ENCODE measurements at places on chromosomes 5 and 9. TPM values are rescaled to one million over a fixed set of nuclear protein-coding genes. Genes with fewer than 3 reads are reported as not detected.

DNA sequence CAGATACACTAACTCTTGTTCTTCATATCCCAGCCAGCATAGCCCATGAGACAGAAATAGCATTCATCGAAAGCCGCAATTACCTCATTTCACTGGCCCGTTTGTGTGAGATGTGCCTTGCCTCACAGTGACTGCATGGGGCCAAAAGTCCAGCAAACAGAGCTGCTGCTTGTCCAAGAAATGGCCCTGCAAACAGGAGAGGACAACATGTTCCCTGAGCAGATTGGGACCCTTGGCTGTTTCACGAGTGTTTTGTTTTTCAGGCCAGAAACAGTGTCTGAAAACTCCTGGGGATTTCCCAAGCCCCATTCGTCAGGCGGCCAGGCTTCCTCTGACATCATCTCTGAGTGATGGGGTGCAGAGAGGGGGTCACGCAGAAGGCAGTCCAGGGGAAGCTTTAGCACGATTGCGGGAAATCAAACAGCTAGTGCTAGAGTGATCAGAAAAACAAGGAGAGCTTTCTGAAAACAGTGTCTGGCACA lies 503.6 kb upstream of the PAPPA start:
- peak; percentile 86 for DNase-seq

GRCh38 chr9:3534614-3535404 lies 9.0 kb upstream of the RFX3 start:
- DNase-seq: no peak

DNA sequence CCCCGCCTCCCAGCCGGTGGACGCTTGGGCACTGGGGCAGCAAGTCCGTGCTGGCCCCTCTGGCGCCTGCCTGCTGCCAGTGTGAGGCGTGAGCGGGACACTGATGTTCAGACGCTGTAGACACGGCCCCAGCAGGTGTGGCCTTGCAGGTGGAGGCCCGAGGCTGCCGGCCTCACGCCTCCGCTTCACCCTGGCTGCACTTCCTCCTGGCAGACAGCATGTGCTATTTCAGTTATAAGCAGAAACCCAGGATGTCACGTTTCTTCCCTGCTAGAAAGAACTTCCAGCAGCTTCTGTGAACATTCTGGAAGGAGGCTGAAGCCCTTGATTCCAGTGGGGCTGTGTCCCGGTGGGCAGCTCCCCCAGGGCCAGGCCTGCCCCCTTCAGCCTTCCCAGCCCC lies 114.8 kb upstream of the FCN2 start:
- no peak for DNase-seq

DNA sequence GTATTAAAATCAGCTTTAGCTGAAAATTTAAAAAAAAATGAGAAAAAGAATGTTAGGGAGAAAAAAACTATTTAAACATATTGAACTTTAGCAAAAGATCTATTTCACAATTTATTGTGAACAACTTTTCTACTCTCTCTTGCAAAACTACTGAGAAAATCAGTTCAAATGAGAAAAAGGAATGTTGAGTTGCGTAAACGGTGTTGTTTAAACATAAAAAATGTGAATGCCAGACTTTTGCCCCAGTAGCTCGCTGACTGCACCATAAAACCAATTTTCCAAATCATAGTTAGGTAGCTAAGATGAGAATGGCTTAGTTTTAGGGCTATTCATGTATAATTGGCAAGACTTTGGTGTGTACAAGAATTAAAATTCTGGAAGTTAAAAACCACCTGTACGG lies 13.4 kb upstream of the RAD23B start:
- no peak for DNase-seq

DNA sequence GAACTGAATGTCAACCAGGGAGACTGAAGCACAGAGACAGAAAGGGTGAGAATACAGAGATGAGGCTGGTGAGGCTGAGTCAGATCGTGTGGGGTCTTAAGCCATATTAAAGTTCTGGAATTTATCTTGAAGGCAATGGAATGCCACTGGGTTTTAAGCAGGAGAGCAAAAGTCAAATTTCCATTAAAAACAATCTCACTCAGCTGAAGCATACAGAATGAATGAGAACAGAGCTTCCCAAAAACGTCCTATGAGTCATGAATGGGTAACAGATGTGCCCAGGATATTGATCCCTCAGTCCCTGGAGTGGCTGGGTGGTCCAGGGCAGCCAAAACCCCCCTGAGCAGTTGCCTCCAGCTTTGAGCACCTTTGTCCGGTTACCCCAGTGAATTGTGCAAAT lies 44.9 kb downstream of the PFDN1 start:
- no peak for DNase-seq

Gene TMEM141
- 71.1 TPM for total RNA-seq

Gene FAT2
- total RNA-seq: 204 TPM

Gene TAF11L10
- total RNA-seq: not detected

Gene PCDHGC3
- total RNA-seq: 73.4 TPM

- no peak for DNase-seq
These were observed 52.7 kb upstream of the NR5A1 start for GRCh38 chr9:124559871-124560270.

GRCh38 chr9:110179734-110180133 lies 28.2 kb downstream of the C9orf152 start:
- DNase-seq: no peak

DNA sequence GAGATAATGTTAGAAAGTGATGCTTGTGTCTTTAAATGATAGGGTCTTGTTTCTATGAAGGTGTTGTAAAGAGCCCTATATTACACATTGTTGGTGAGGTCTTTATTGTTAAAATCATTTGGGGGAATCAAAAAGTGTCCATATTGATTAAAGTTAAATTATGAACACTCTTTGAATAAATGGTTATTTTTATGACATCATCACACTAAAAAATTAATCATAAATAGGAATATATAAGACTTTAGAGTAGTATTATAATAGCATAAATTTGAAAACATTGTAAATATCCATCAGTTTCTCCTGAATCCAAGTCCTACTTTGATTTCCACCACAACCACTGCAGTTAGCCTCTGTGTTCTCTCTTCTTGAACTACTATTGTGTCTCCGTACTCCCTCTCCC lies 136.3 kb downstream of the HTR1A start:
- no peak for DNase-seq

DNA sequence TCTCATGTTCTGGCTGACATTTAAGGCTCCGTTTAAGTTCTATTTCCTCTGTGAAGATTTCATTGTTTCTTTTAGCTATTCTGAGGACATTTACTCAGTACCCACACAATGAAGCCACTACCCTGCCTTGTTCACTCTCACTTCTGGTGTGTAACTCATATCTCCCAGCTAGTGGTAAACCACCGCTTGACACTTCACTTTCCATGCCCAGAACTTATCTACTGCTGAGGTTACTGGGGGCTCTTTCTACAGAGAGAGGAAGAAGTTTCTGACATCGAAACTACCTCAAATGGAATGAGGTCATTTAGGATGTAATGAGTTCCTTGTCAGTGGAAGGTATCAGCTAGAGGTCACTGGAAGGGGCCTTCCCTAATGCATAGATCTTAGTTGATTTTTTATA lies 501.5 kb downstream of the DMAC1 start:
- no peak for DNase-seq

DNA sequence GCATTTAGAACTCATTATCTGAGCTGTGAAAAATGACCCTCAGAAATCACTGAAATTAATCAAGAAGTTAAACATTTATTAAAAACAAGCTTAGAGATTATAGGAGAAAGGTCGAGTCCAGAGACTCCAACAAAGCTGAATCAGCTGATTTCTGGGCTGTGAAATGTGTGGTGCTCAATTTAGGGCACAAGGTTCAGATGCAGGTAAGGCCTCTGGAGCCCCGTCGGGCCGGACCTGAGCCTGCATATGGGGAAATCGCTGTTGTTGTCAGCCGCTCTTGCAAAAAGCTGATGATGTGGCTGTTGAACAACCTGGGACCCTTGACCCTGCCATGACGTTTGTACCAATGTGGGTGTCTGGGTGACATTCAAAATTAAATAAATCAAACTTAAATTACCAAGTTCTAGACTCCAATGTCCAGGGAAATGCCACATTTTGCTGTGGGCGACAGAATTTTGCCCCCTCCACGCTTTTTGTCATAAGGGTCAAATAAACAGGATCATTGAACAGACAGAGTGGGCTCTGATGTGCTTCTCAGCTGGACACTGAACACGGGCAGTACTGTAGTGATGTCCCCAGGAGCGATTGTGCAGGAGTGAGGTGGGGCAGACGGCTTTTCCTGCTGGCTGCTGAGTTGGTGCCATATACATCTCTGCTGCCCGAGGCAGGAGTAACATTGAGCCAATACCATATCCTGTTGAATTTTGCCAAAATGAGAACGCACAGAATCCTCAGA lies 27.2 kb upstream of the FBP1 start:
- DNase-seq: no peak

DNA sequence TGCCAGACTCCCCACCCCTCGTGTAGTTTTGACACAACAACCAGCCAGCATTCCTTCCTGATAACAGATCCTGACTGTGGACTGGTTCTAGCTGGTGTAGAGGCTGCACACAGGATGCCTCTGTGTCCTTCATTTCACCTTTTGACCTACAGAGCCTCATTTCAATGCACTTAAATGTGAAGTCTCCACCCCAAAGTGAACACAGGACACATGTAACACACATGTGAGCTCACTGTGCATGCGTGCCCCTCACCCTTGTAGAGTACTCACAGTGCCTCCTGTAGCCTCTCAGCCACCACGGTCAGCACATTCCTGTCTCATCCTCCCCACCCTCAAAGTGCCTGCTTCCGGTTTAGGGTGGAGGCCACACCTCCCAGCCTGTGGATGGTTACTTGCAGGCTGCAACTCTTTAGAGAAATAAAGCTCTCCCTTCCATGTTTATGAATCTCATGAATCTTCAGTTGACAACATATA lies 11.6 kb upstream of the NKD2 start:
- DNase-seq: peak; percentile 70

DNA sequence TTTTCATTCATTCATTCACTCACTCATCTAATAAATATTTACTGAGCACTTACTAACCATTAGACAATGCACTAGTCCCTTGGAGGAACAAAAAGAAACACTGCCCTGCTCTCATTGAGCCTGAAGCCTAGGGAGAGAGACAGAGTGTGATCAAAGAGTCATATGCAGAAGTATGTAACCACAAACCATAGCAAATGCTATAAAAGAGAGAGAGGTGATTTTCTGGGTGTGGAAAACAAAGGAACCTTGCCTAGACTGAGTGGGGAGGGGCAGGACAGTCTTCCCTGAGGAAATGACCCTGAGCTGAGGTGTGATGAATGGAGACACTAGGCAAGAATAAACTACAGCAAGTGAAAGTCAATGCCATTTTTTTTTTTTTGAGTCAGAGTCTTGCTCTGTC lies 10.8 kb upstream of the ADRA1B start:
- no peak for DNase-seq

DNA sequence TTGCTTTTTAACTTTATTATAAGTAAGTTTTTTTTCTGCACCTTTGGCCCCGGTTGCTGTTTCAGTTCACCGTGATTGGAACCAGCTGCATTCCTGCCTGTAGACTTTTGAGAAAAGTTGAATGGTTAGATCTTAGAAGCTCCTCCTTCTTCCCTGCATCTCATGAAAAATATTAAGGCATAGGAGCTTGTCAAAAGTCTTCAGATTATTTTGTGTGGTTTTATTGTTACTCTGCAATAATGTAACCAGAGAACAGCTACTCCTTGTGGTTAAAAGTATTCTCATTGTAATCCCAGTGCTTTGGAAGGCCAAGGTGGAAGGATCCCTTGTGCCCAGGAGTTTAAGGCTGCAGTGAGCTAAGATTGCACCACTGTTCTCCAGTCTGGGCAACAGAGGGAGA lies 3.3 kb upstream of the SLC2A8 start:
- no peak for DNase-seq

DNA sequence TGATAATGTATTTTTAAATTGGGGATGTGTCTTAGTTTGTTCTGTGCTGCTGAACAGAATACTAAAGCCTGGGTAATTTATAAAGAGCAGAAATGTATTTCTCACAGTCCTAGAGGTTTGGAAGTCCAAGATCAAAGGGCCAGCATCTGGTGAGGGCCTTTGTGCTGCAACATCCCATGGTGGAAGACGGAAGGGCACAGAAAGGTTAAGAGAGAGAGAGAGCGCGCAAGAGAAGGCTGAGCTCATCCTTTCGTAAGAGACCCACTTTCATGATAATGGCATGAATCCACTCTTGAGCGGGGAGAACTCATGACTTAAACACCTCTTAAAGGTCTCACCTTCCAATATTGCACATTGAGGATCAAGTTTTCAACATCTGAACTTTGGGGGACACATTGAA lies 79.1 kb upstream of the GOLM1 start:
- DNase-seq: no peak

DNA sequence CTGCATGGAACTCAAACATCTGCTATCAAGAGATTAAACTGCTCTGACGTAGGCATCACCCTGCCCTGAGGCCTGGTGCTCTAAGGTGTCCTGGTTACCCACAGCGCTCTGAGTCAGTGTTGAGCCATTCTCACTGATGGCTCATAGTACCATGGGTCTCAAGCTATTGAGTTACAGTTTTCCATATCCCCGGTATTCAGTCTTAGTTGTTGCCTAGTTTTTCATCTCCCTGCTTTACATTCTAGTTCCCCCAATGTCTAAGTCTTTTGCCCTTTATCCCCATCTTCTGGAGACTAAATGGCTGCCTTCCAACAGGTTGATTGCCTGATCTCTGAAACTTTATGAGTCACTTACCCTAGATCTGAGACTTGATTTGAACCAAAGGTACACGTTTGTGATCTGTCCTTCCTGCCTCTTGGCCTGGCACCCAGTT lies 161.2 kb upstream of the PTGER4 start:
- DNase-seq: no peak

Gene FOXD4L5
- not detected for total RNA-seq

Gene SGCD
- total RNA-seq: 2.8 TPM

Gene IL13
- 1.4 TPM for total RNA-seq

GRCh38 chr5:173832386-173832785 lies 55.8 kb upstream of the CPEB4 start:
- no peak for DNase-seq

Gene KIF3A
- 15.0 TPM for total RNA-seq

DNA sequence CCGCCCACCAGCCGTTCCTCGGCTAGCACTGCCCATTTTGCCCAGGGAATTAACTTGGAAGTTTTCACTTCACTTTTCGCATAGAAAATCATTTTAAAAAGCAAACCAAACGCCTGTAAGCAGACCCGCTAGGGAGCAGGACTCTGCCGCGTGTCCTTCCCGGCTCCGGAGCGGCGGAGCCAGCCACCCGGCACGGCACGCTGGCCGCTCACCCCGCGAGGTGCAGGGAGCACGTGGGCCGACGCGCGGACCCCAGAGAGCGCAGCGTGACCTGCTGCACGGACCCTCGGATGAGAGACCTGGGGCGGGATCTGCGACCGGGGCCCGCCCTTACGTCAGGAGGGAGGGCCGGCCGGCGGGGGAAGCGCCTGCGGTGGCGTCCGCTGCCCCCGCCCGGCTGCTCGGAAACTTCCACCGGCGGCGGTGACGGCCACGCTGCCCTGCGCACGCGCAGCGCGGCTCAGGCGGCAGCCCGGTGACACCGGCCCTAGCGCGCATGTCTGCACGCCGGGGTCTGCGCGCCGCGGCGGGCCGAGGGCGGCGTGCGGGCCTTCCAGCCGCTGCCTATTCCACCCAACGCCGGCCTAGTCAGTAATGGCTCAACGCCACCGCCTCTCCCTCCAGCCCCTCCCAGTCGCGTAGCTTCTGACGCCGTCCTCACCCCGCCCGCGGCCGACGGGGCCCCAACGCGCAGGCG lies 507 bp upstream of the TENT4A start:
- DNase-seq: peak; percentile 97

- no peak for DNase-seq
These were observed 207.0 kb downstream of the DMAC1 start for GRCh38 chr9:7592321-7593316.
